ENCODE measurements at places on chromosomes 3 and 15.

DNA sequence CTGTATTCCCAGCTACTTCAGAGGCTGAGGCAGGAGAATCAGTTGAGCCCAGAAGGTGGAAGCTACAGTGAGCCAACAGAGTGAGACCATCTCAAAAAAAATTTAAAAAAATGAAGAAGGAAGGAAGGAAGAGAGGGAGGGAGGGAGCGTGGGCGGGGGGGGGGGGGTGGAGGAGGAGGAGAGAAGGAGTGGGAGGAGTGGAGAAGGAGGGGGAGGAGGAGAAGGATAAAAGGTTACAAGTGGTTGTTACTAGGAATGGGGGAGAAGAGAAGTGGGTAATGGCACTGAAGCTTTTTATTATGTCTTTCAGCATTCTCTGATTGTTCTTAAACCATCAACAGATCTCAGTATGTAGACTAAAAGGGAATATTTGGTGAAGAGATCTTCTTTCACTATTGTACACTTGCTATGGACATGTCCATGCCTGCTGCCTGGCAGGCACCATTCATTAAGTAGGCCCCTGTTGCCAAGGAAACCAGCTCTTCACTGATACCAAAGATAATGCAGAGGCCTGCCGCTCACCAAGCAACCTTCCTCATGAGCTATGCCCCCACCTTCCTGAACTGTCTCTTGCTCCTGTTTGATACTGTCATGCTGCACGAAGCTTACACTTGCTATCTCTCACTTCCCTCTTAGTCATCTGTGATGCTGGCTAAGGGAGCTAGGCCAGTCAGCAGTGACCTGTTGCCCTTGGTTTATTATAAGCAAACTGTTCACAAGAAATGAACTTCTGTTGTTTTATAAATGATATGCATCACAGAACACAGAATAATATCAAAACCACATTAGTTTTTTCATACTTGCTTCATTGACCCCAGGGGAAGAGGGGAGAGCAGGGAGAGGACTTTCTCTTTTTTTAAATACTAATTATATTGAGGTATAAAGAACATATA, 23.1 kb downstream of the EPM2AIP1 start:
- DNase-seq: peak; percentile 90

DNA sequence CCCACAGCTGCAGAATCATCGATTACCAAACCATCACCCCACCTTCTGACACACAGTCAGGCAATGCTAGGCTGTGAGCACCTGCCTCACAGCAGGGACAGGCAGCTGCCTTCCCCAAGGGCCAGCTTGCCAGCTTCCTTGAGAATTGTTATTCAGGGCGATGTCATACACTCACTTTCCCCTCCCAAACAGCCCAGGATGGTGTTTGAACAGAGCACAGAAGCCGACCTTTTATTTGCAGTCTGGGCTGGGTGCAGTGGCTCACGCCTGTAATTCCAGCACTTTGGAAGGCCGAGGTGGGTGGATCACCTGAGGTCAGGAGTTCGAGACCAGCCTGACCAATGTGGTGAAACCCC, 84.5 kb upstream of the HERC1 start:
- DNase-seq: no peak

GRCh38 chr15:85024509-85025336, 43.1 kb downstream of the PDE8A start:
- DNase-seq: no peak

- no peak for DNase-seq
Measured at GRCh38 chr3:57896691-57897090, 111.5 kb upstream of the FLNB start.

DNA sequence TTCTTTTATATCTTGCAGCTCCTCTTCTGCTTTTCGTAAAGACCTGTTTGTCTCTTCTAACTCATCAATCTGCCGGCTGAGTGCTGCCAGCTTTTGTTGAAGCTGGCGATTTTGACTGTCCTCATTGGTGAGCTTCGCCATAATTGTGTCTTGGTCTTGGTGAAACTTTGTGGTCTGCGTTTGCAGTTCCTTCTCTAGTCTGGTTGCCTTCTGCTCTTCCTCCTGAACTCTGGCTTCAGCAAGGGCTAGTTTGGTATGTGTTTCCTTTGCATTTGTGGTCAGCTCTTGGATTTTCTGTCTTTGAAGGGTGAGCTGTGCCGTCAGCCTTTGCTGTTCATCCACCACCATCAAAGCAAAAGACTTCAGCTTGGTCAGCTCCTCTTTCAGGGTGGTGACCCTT, 32.9 kb downstream of the CMSS1 start:
- no peak for DNase-seq

DNA sequence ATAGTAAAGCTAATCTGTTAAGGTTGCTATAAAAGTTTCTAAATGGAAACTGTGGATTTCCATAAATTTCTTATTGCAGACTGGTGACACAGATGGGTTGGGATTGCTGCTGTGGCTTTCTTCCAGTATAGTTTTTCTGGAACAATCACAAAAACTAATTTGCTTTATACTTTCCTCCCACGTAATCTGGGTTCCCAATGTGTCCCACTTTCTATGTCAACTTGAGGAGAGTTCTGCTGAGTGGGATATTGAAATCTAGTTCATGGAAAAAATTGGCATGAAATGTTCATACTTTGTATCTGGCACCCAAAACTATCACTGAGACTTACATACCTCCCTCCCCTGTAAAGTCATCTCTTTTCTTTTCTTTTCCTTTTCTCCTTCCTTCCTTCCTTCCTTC, 126.8 kb downstream of the TGFBR2 start:
- DNase-seq: no peak

DNA sequence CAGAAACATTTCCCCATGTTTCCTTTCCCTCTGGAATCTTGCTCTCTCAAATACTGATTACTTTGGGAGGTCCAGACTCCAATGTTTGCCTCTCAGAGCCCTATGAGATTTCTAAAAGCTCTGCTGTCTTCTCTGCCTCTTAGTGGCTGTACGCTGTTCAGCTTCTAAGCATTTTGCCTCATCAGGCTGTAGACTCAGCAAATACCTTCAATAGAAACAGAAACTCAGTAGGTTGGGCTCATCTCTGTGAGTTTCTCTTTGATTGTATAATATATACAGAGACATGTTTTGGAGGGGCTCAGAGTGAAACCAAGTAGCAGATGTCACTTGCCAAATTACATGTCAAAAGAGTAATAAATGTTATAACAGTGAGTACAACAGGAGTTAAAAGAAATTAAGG, 380.8 kb upstream of the MEIS2 start:
- DNase-seq: no peak

DNA sequence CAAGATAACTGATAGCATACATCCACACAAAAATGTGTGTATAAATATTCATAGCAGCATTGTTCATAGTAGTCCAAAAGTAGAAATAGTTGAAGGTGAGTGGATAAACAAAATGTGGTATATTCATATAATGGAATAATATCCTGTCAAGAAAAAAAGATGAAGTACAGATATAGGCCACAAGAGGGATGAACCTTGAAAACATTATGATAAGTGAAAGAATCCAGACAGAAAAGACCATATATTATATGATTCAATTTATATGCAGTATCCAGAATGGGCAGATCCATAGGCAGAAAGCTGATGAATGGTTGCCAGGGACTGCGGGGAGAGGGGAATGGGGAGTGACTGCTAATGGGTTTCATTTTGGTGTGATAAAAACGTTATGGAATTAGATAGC, 54.3 kb upstream of the TNIK start:
- no peak for DNase-seq

GRCh38 chr3:112512320-112512719, 13.0 kb upstream of the BTLA start:
- DNase-seq: no peak

DNA sequence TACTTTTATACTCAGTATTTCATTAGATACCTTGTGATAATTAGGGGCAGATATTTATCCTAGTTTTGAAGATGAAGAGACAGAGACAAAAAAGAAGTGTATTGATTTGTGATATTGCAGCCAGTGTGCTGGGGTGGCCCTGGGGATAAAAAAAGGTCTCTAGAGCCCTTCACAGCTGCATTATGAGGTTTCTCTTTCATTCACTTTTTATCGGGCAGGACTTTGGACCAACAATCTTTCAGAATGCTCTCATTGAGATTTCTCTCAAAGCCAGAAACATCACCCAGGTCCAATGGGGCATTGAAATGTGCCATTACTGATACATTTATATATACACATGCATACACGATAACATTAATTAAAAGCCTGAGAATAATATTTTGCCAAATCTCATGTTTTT, 20.5 kb upstream of the SELENOT start:
- DNase-seq: no peak

GRCh38 chr3:135995766-135996165, 30.2 kb downstream of the PPP2R3A start:
- DNase-seq: no peak

DNA sequence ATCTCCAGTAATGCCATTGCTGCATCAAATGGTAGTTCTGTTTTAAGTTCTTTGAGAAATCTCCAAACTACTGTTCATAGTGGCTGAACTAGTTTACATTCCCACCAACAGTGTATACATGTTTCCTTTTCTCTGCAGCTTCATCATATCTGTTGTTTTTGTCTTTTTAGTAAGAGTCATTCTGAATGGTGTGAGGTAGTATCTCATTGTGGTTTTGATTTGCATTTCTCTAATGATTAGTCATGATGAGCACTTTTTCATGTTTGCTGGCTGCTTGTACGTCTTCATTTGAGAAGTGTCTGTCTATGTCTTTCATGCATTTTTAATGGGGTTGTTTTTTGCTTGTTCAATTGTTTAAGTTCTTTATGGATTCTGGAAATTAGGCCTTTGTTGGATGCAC, 10.2 kb upstream of the GCSAM start:
- no peak for DNase-seq

DNA sequence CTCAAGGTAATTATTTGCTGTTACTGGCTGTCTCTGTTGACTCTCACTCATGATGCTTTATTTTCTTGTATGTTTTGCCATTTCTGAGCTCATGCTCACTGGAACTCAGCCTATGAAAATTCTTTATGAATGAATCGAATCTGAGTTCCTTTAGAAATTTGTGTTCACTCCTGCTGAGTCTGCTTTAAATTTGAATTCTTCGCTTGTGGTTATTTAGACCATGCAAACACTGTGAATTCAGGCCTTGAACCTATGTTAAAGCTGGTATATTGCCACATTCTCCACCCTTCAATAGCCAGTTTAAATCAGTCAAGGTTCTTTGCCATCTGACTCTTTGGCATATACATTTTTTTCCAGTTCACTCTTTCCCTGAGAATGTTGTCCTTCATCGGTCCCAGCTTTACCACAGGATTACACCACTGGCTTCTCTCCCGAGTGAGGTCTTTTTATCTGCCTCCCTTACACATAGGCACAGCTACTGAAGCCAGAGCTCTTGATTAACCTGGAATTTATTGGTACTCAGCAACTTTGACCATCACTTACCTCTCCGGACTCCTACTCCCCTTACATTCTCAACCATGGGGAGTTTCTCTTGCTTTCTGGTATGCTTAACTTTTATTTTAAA, 400.6 kb downstream of the VPS13C start:
- DNase-seq: peak; percentile 82

GRCh38 chr15:69107025-69107620, 53.3 kb upstream of the GLCE start:
- DNase-seq: no peak

DNA sequence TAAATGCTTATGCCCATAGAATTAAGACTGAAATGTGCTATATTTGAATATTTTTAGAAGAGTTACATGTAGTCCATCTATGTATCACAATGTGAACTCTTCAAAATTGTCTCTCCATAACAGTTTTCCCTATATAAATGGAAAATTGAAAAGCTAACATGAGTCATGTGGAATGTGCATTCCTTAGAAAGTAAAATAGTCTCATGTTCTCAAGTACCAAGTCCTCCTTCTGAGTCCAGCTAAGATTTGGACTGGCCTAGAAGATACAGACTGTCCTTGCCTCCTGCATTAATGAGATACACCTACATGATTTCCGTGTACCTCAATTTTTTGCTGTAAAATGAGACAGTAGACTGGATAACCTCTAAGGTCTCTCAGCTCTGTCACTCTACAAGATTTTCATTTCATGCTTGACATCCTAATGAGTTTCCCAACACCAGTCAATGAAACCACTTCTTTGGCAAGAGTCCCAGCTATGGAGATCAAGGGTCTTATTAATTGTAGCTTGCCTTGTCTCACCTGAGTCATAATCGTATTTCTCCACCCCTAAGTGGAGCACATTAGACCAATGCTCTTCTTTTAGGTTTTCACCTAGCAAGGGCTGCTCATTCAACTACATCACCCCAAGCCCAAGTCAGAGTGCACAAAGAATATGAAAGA, 350.6 kb upstream of the IL12A start:
- peak; percentile 50 for DNase-seq

- DNase-seq: no peak
Measured at GRCh38 chr15:93997071-93997658, 234.2 kb upstream of the MCTP2 start.

- DNase-seq: peak; percentile 70
Measured at GRCh38 chr3:62670351-62670750, 204.9 kb downstream of the CADPS start.

DNA sequence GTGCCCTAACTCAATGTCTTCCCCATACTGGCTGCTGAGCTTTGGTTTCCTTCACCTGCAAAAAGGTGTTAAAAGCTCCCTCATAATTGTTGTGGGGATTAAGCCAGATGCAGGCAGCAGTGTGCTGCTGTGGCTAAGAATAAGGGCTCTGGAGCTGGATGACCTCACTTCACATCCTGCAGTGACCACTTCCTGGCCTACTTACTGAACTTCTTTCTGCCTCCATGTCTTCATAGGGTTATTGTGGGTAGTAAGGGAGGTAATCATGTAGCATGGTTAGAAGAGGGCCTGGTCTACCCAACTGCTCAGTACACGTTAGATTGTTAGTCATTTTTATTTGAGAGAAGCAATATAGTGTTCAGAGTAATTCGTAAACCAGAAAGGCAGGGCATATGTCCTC, 18.4 kb downstream of the GYG1 start:
- DNase-seq: no peak

GRCh38 chr15:99253381-99254090, 2.3 kb downstream of the LRRC28 start:
- no peak for DNase-seq

DNA sequence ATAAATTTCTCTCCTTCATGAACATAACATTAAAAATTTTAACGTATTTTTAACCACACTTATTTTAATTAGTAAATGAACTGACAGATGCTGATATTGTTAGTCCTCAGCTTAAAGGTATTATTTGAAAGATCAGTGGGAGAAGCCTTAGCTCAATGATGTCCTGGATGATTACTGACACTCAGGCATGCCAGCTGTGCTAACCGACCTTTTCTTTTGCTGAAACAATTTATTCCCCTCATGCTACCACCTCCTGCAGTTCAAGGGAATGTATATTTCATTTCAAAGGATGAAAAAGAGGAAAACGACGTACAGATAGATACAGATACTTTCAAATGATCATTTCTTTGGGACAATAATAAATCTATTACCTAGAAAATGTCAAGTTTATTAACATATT, 620.8 kb downstream of the FGF12 start:
- no peak for DNase-seq

DNA sequence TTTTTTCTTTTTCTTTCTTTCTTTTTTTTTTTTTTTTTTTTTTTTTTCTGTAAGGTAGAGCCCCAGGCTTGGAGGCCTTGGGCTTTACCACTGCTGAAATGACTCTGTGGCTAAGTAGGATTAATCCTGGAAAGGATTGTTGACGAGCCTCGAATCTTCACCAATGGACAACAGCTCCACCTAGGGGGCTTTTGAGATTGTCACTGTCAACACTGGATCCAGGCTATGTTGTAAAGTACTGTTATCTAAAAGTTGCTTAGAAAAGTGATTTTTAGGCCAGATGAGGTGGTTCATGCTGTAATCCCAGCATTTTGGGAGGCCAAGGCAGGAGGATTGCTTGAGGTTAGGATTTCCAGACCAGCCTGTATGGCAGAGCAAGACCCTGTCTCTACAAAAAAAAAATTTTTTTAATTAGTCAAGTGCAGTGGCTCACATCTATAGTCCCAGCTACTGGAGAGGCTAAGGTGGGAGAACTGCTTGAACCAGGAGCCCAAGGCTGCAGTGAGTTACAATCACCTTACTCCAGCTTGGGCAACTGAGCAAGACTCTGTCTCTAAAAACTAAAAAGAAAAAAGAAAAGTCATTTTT, 41.6 kb downstream of the KLHL18 start:
- peak; percentile 83 for DNase-seq
